Karpas-422 (cell line): ENCODE measurements at places on chromosomes 1 and 21.

DNA sequence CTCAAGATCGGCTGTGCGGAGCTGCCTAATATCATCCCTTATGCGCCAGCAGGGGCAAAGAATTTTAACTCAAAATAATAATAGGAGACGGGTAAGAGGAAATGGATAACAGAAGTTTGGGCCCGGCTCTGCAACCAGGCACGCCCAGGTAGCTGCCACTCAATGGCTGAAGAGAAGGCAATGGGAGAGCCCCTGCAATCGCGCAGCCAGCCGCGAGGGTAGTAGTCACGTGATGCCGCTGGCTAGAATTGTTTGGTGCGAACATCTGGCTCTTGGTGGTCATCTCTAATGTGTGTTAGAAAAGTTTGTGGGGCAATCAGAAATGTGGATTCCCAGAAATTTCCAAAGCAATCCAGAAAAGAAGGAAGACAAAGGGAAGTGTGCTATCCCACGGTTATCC is 12.3 kb downstream of the BARHL2 start:
- no peak for DNase-seq

DNA sequence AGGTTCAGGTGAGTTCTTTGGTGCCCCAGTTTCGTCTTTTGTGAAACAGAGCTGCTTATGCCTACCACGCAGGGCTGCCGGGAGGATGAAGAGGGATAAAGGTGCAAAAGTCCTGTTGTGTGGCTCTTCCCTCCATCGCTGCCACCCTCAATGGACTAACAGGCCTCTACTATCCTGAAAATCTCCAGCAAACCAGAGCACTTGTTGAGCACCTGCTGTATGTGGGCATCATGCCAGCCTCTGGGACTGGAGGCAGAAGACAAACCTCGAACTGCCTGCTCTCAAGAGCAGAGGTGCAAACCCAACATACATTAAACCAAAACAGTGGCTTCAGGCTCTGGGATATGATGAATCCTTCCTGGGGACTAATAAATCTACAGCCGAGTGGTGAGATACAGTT is 174.1 kb downstream of the ACTL8 start:
- no peak for DNase-seq

DNA sequence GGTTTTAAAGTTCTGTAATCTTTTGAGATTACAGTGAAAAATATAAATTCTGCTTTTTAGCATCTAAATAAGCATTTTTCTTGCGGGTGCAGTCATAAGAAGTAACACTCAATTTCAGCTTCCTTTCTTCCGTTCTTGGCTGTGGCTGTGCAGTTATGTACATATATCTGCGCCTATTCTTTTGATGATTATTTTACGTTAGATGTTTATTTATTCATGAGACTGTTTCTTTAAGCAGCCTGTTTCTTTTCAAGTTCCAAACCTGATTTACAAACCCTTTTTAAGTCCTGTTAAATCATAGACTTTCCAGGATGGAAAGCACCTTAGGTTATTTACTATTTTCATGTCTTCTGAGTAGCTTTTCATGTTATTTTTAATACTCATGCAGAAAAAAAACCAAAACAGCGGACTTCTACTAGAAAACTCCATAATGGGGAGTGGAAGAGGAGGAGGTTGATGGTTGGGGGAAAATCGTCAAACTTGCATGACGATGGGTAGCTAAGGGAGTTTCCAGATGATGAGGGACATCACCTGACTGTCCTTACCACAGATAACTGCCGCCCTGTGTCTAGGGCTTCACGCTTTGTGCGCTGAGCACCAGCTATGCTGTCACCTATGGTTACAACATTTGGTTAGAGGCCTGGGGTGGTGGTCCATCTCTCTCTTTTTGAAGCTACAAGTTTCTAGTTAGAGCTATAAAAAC is 2.6 kb downstream of the PRDM2 start:
- no peak for DNase-seq

DNA sequence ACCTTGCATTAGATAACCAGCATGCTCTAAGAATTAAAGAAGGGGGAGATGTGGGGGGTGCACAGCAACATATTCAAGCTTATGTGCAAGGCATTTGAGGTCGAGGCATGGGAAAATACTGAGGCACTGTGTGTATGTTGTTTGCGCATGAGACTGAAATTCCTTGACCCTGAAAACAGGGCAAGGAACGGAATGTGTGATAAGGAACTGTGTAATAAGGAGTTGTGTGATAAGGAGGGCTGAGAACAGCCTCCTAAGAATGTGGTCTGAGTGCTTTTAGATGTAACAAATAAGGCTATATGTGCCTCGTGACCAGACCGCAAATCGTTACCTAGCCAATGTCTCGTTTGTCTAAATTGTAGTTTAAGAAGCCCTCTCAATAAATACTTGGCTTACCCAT is 26.5 kb upstream of the ITLN1 start:
- DNase-seq = no peak

DNA sequence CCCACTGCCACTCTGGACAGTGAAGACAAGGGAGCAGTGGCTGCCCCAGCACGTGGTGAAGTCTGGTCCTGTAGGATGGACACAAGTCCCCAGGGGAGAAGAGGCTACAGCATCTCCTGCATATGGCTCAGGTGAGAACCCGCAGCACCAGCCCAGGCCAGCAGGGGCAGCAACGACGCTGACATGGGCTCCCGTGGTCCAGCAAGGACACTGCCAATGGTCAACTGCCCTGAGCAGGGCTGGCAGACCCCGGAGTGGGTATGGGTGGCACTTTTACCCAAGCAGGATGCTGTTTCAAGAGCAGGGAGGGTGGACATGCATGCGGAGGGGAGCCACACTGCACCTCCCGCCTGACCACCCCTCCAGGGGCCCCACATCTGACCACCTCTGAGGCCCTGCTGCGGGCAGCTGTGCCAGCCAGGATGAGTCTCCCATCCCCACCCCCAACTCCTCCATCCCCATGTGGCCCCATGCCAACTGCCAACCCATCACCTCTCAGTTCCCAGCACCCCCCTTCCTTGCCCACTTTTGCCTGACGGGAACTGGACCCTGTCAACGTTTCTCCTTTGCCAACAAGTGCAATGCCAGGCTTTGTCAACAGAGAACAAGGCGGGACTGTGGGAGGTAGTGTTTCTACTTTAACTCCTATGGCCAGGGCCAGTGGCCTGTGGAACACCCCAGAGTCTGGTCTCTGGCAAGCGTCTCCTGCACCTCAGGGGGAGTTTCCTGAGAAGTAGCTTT is 8.6 kb downstream of the MORN1 start:
- DNase-seq = peak; percentile 55

- no peak for DNase-seq
Observed at GRCh38 chr1:1567152-1567875, 7.3 kb downstream of the SSU72 start.

- DNase-seq = no peak
Observed at GRCh38 chr1:242225767-242226573, 227.1 kb upstream of the MAP1LC3C start.

GRCh38 chr1:48683839-48684238 is 92.9 kb downstream of the BEND5 start:
- no peak for DNase-seq

DNA sequence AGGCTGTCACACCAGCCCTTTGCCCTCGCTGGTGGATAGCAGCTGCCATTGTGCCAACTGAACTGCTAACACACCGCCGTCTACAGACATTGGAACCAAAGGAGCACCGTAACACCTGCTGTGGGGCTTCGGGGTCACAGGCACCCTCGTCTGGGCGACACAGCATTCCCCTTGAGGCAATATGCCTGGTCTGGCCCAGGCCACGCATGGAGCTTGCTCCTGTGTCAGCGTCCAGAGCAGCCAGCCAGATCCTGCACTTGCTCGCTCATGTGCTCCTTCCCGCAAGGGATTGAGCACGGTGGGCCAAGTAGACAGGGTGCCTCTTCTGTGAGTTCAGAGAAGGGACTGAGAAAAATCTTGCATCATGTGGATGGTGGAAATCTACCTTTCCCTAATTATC is 314.6 kb upstream of the PLD5 start:
- DNase-seq = no peak

DNA sequence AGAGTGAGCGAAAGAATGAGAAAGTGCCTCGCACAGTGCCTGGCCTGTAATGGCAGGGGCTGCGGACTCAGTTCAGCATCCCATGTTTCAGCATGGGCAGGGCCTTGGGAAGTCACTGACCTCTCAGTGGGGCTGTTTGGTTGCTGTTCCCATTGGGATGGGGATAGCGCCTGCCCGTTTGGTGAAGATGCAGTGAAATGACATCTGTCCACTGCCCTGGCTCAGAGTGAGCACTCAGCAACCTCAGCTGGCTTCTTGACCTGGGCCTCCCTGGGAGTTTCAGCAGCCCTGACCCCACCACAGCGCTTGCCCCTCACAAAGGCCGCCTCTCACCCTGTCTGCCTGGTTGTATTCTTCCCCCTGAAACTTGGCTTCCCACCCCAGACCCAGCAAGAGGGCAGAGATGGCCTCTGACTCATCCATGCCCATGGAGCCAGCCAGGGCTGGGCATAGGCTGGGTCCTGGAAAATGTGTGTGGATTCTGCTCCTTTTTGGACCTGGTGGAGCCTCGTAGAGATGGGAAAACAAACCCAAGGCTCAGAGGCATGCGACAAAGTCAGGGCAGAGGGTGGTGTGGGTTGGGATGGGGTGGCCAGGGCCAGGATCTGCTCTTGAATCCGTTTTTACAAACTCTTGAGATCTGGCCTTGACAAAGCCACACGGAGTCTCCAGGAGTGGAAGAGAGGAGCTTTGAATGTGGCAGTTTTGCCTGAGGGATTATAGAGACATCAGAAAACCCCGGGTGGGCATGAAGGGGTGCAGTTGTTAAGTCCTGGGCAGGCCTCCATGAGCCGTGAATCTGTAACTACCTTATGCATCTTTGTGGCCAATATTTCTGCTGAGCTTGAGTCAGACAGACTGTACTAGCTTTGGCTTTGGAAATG is 1.2 kb downstream of the XKR8 start:
- no peak for DNase-seq

GRCh38 chr1:5757187-5757805 is 234.9 kb downstream of the NPHP4 start:
- no peak for DNase-seq

- DNase-seq = peak; percentile 75
Observed at GRCh38 chr1:15192916-15193550, 39.5 kb downstream of the TMEM51 start.

DNA sequence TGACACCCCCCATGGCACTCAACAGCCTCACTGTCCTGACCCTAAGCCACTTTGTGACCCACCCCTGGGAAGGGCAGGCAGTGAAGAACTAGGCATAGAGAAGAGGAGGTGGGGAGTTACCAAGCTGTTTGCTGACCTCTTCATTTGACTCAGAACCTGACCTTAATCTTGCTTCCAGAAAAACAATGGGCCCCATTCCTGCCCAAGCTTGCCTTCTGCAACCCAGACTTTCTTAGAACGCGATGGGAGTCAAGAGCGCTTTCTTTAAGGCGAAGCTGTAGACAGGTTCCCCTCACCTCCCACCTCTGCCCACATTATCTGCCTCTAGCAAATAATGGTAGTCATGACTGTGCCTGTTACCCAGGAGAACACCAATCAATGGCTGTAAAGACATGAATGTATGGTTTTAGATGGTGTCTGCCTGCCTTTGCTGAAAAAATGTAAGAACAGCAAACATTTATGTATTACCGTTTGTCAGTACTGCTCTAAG is 8.2 kb upstream of the CBR3 start:
- no peak for DNase-seq

DNA sequence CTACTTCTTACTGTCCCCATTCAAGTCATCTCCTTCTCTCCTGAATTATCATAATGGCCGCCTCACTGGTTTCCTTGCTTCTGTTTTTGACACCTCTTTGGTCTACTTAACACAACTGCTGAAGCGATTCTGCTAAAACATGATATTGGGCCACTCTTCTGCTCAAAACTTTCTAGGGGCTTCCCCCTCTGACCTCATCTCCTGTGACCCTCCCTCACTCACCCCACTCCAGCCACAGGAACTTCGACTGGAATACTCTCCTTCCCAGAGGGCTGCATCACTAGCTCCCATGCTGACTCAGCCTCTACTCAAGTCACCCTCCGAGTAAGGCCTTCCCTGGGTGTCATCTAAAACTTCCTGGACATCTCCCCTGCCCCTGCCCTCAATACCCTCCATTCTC is 35.7 kb downstream of the NRIP1 start:
- DNase-seq = no peak

GRCh38 chr1:63651161-63651701 is 58.0 kb downstream of the PGM1 start:
- DNase-seq = no peak

GRCh38 chr1:77834771-77835334 is 53.6 kb upstream of the NEXN start:
- DNase-seq = no peak

GRCh38 chr1:220139966-220140365 is 46.0 kb downstream of the IARS2 start:
- DNase-seq = no peak

DNA sequence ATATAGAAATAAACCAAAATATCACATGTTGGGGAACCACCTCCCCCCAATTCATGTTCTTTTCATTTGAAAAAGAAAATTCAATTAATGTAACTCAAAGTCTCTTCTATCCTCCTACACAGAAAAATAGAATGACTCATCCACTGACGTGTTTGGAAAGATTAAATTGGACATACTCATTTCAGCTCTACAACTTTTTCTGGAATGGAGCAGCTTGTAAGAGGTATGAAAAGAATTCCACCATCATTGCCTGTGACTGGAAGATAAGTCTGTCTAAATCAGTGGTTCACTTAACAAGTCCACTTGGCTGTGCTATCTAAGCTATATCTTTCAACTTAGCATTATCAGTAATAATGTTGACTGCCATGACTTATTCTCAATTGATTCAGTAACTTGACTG is 702.3 kb downstream of the BRINP3 start:
- DNase-seq = no peak

GRCh38 chr21:30468900-30469714 is 11.1 kb downstream of the KRTAP19-1 start:
- no peak for DNase-seq

DNA sequence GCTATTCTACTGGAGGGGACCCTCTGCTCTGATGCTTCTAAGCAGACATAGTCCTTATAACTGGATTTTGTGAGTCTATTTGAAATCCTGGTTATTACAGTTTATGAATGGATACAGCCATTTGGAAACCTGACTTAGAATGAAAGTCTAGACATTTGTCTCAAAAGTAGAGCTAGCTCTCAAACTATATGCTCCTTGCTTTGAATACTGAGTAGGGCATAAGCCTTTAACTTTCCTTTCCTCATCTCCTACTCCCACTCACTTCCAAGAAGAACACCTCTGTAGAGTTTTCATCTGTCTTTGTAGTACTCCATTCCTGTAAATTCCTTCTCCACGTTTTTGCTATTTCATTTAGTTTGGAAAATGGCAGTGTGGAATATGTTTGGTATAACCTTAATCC is 9.0 kb upstream of the ARID1A start:
- DNase-seq = no peak

DNA sequence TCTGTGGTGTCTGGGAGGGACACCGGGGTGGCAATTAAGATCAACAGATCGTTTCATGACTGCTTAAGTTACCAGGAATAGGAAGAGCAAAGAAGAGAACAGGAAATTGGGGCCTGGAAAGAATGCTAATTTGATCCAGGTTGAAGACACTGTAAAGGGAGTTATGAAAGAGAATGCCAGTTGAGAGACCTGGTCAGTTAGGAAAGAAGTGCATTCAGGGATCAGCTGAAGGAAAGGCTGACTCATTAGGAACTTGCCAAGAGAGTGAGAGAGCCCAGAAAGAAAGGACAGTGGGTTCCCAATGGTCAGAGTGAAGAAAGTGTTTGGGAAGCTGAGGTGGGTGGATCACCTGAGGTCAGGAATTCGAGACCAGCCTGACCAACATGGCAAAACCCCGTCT is 119.6 kb downstream of the UBE2U start:
- DNase-seq = no peak
